ENCODE measurements at places on chromosomes 4 and X.

- DNase-seq: no peak
Observed at GRCh38 chr4:45423896-45424295, 697.5 kb upstream of the GNPDA2 start.

- no peak for DNase-seq
Observed at GRCh38 chr4:22478426-22478825, 37.4 kb downstream of the ADGRA3 start.

DNA sequence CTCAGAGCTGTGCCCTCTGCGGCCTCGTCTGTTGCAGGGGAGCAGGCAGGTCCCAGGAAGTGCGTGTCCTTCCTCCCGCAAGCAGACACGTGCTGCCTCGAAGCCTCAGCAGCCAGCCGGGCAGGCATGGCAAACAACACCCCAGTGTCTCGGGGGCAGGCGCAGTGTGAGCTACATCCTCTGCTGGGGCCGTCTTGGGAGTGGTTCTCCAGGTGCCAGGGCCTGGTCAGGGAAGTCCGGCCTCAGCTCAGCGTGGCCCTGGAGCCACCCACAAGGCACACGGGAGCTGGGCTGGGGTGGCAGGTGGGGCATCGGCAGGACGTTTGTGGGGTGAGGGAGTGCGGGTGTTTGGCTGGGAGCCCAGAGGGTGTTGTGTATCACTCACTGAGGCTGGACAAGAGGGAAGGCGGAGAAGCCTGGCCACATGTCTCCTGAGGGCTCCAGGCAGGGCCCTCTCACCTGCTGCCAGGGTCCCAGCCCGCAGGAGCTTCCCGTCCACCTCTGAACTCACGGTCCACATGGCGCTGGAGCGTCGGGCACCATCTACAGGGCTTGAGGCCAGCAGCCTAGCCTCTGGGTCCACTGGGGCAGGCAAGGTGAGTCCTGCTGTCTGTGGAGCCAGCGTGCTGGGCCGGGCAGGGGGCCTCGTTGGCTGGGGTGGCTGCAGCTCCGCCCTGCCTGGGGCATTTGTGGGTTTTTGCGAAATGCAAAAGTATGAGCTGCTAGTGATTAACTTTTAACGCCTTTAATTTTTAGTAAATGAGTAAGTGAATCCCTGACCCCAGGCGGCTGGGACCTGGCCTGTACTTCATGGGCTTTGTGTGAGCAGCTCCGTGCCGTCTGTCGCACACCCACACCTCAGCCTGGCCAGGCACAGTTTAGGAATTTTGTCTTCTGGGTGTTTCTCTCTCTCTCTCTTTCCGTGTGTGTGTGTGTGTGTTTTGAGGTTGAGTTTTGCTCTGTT lies 17.3 kb upstream of the UVSSA start:
- no peak for DNase-seq

DNA sequence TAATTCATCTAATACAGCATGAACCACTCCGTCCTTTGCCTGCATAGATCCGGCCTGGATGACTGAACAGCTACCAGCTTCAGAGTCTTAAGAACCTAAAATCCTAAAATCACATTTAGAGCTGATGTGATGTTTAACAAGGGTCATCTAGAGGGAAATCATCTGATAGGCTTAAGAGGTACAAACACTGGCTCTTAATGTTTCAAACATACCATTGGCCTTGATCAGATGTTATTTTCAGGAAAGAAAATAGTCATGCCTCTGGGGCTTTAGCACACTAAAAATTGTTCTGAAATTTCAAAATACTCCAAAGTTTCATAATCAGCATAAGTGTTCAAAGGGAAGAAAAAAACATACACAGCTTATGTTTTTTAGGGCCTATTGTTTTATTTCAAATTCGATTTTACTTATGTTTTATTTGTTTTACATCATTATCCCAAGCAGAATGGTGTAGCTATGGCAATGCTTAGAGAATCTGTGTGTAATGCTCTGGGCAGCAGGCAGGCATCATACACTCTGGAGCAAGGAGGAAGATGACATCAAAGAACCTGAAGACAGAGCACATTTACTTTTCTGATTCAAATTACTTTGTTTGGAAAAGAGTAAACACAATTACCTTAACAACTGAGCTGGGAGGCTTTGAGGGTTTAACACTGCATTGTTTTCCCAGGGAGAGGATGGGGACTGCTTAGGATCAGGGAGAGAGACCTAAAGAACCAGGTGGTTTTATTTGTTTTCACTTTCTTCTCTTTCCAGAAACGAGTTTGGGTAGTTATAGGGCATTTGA lies 25.3 kb upstream of the LEF1 start:
- no peak for DNase-seq

DNA sequence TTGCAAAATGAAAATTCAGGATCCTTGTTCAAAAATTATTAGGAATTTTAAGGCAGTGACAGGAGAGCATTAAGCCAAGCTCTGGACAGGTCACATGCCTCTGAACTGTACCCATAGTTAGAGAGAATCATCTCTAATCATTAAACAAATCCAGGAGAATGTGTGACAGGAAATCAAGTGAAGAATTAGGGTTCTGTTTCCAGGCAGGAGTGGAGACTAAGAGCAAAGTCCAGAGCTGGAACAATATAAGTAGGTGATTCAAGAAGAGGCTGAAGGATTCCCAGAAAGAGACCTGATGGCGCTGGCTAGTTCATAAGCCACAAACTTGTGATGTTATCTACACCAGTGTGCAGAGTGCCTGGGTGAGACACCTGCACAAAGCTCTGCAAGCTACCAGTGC lies 104.6 kb upstream of the PRKG2 start:
- no peak for DNase-seq

DNA sequence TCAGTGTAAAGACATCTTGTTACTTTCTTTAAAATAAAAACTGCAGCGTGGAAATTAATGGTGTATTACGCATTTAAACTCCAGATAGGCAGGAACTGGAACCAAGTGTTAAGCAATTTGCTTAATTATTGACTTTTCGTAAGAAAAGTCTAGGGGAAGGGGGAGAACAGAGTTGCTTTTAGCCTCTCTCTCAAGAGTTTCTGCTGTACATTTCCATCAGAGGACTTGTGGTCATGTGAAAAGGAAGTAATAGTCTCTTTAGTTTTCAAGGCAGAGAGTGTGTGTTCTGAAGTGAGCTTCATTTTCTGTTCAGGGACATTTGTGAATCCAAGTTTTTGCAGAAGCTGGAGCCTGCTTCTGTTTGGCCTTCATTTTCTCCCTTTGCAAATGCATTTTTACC lies 127.2 kb downstream of the UBE2K start:
- DNase-seq: no peak

DNA sequence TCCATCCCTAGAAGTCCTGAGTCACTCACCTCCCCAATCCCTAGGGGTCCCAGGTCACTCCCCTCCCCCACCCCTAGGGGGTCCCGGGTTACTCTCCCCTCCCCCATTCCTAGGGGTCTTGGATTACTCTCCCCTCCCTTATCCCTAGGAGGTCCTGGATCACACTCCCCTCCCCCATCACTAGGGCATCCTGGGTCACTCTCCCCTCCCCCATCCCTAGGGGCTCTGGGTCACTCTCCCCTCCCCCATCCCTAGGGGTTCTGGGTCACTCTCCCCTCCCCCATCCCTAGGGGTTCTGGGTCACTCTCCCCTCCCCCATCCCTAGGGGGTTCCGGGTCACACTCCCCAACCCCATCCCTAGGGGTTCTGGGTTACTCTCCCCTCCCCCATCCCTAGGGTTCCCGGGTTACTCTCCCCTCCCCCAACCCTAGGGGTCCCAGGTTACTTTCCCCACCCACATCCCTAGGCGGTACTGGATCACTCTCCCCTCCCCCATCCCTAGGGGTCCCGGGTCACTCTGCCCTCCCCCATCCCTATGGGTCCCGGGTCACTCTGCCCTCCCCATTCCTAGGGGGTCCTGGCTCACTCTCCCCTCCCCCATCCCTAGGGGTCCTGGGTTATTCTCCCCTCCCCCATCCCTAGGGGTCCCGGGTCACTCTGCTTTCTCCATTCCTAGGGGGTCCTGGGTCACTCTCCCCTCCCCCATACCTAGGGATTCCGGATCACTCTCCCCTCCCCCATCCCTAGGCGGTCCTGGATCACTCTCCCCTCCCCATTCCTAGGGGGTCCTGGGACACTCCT lies 2.1 kb downstream of the ASMTL start:
- DNase-seq: no peak

DNA sequence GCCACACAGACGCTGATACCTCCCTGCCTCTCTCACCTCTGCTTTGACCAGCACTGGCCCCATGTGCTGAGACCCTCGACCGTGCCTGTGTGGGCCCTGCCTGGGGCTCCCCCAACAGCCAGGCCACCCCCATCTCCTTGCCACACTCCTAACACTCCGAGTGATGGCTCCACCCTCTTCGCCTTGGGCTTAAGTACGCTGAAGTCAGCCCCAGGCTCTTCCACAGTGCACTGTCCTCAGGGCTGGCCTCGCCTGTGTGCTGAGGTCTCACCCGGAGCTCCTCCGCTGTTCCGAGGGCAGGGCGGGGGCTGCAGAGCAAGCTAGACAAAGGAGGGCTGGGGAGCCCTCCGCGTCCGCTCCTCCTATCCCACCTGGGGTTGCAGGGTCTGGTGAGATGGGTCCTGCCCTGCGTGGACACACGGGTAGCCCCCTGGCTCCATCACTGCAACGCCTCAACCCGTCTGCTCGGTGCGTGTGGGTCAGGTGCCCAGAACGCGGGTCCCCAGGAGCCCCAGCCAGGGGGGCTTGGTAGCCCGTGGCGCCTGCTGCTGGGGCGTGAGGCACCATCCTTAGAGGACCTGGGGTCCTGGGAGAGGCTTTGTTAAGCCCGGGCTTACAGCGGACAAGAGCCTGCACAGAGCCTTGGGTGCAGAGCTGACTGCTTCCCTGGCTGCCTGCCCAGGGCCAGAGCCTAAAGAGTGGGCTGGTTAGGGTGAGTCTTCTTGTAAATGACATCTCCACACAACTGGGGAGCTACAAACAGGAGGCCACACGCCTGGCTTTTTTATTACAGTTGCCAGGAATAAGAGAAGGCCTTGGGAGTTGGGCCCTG lies 42.6 kb upstream of the NKX1-1 start:
- no peak for DNase-seq

DNA sequence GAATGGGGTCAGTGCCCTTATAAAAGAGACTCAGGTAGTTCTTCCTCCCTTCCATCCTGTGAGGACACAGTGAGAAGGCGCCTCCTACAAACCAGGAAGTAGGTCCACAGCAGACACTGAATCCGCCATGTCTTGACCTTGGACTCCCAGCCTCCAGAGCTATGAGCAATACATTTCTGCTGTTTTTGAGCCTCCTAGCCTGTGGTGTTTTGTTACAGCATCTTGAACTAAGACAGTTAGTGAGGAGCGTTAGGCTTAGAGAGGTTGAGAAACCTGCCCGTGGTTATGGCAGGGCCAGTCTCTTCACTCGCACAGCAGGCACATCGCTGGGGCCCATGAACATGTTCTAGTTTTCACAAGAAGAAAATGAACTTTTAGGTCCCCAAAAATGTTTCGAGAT lies 19.7 kb downstream of the SHROOM2 start:
- DNase-seq: no peak

- no peak for DNase-seq
Observed at GRCh38 chr4:9942921-9943600, 78.2 kb downstream of the SLC2A9 start.

- no peak for DNase-seq
Observed at GRCh38 chr4:23500894-23501449, 388.9 kb downstream of the PPARGC1A start.

- DNase-seq: no peak
Observed at GRCh38 chr4:127250577-127250976, 382.2 kb upstream of the INTU start.
